ENCODE measurements at places on chromosomes 6 and 20.

DNA sequence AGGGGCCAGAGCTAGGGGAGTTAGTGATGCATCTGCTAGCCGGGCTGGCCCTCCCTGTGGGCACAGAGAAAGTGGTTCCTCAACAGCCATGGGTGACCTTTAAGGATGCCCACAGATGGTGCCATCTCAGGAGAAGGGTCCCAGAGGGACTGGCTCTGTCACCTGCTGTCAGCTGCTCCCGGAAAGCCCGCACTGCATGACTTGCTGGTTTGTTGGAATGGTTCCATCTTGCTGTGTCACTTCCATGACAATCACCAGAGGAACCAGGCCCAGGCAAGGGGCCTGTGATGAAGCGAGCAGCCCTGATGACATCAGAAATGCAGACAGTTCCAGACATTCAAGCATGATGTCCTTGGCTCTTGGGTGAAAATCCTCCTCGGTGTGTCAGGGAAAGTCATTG is 125.2 kb downstream of the PHACTR3 start:
- DNase-seq: no peak

DNA sequence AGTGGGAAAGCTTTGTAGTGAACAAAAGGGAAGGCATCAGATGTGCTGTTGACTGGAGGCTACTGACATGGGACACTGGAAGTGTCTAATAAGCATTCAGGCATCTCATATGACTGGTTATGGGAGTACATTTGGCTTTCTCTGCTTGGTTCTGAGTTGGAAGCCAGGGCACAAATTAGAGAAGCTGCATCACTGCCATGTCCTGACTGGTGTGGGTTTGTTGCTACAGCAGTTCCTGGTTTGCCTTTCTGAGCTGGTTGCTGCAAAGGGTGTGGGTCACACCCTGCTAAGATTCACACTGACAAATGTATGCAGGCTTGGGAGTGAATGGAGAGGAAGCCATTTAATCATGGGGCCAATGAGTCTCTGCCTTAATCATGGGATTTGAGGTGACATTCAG is 36.2 kb upstream of the NANP start:
- DNase-seq: no peak

- DNase-seq: no peak
Observed at GRCh38 chr6:139173172-139173571, 38.3 kb downstream of the HECA start.

DNA sequence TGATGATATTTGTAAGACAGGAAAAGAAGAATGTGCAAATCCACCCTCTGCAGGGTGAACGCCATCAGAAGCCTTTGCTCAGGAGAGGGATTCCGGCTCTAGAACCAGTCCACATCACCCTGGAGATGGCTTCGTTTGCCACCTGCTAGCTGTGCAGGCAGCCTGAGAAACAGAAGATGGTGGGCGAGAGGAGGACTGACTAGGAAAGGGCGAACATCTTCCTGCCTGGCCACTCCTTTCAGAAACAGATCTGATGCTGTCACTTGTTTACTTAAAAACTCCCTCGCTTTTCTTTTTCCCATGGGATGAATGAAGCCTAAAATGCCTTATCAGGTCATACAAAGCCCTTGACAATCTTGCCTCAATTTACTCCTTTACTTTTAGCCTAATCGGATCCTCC is 1.2 kb downstream of the PTPRA start:
- DNase-seq: no peak

GRCh38 chr20:30284281-30284905 is 973.1 kb upstream of the DEFB115 start:
- DNase-seq: no peak

- no peak for DNase-seq
Observed at GRCh38 chr6:152695372-152696045, 2.2 kb upstream of the MYCT1 start.

DNA sequence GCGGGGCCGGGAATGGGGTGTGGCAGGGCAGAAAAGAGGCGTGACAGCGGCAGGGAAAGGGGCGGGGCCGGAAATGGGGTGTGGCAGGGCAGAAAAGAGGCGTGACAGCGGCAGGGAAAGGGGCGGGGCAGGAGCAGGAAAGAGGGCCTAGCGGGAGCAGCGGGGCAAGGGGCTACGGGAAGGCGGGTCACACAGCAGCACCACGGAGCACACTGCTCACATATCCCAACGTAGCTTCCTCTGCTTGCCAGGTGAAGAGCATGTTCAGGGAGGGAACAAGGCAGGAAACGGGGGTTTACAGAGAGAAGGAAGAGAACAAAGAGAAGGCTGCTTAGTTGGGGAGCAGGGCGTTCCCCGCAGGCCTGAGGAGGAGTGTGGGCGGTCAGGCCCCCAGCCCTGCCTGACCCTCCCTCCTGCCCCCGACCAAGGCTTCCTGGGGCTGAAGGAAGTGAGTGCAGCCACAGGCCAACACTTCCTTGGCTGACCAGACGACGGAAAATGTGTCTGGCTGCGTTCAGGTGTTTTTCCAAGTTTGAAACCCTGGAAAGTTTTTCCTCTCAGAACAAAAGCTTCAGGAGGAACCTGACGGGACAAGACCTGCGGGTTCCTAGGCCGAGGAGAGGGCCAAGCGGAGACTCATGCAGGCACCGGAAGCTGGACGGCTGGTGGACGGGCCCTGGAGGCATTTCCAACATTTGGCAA is 13.8 kb downstream of the UCKL1 start:
- DNase-seq: no peak

GRCh38 chr20:61976263-61976643 is 89.4 kb downstream of the TAF4 start:
- DNase-seq: no peak

DNA sequence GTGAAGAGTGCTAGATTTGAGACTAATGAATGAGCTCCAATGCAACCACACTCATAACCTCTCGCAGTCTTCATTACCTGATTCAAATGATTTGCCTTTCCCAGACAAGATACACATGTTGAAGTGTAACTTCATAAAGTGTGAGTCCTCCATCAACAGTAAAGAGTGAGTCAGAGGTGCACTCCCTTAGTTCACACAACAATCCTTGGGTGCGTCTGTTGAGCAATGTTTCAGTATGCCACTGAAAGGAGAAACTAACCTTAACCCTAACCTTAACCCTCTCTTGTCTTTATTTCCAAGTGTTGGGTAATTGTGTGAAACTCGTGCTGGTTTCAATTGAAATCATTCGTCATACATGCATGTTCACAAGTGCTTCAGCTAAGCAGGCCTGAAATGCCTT is 21.0 kb upstream of the RIN2 start:
- DNase-seq: no peak

DNA sequence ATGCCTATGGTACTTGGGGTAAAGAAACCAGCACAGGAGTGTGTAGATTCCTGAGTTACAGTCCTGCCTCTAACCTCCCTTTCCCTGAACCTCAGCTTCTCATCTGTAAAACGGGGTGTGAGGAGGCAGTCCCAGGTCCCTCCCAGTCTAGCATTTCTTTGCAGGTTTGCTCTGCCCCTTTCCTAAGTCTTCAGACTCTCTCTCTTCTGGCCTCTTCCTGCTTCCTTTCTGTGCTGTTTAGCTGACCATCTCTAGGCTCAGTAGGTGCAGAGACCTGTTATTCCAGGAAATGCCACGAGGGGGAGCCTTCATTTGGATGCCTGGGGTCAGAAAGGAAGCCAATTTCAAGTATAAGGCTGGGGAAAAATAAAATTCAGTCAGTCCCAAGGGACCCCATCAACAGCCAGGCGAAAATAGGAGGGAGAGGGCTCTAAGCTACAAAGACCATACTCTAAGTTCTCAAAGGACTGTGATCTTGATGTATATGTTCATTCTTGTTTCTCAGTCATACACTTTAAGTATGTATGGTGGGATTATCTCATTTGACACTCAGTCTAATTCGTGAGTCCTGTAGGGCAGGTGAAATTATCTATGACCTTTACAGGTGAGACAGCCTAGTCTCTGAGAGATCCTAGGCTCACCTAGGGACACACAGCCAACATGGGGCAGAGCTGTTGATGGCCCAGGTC is 89.1 kb downstream of the NCR2 start:
- DNase-seq: peak; percentile 65

DNA sequence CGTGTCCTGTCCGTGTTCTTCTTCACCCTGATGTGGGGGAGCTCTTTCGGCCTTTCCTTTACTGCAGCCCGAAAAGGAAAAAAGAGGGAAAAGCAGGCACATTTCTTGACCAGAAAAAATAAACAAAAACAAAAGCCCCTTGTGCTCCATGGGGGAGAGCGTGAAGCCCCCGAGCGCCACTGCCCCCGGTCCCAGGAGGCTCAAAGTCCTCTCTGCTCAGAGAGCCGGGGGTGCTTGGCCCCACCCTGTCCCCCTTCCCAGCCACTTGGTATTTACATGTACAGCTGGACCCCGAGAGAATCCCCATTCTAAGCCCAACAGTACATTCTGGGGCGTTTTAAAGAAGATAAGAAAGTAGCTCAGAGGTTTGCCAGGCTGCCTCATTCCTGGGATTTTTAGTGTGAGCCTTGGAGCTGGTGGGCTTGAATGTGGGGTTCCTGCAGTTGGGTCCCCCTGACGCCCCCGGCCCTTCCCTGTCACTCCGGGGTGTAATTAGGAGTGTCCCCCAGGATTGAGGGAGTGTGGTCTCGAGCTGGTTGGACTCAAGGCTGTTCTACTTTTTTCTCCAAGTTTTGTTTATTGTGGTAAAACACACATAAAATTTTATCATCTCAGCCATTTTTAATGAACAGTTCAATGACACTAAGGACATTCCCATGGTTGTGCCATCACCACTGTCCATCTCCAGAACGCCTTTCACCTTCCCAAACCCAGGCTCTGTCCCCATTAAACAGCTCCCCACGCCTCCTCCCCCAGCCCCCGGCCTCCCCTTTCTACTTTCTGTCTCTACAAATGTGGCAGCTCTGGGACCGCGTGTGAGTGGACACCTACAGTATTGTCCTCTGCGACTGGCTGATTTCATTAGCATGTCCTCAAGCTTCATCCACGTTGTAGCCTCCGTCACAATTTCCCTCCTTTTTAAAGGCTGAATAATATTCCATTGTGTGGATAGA is 55.7 kb upstream of the BHLHE23 start:
- DNase-seq: no peak

DNA sequence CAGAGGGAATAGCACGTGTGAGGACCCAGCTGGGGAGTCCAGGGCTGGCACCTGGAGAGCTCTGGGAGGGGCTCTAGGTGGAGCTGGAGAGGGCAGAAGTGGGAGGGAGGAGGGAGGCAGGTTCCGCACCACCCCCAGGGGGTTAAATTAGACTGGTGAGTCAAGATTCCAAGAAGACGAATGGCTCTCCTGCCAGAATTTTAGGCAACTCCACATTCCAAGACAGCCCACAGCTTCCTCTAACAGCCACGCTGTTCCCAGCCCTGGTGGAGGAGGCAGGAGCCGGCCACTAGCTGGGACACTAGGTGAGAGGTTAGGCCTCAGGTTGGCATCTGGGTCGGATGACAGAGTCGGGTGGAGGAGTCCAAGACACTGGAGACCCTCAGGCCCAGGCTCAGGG is 60.2 kb downstream of the TFAP2C start:
- DNase-seq: no peak

DNA sequence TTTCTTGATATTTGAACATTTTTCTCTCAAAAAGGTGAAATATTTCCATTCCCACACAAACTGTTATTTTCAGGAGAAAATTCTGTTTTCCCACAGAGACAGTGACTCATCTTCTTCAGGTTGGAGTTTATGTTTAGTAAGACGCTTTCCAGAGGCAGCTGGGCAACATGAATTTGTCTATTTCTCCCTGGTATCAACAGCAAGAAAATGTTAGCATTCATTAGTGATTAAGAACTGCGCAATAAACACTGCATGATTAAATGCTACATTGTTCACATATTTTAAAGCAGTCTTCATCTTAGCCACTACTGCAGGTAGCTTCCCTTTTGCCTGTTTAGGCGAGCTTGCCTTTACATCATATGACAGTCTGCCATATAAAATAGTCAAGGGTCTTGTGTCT is 295.7 kb downstream of the C6orf118 start:
- DNase-seq: no peak

- no peak for DNase-seq
Observed at GRCh38 chr6:23340271-23340670, 770.9 kb downstream of the HDGFL1 start.

GRCh38 chr20:42484790-42485375 is 704.8 kb downstream of the PTPRT start:
- DNase-seq: no peak

- no peak for DNase-seq
Observed at GRCh38 chr6:2129182-2129621, 116.2 kb downstream of the GMDS start.

- DNase-seq: no peak
Observed at GRCh38 chr6:168937054-168937453, 316.6 kb downstream of the THBS2 start.

- no peak for DNase-seq
Observed at GRCh38 chr6:127199470-127199869, 67.2 kb upstream of the RNF146 start.

DNA sequence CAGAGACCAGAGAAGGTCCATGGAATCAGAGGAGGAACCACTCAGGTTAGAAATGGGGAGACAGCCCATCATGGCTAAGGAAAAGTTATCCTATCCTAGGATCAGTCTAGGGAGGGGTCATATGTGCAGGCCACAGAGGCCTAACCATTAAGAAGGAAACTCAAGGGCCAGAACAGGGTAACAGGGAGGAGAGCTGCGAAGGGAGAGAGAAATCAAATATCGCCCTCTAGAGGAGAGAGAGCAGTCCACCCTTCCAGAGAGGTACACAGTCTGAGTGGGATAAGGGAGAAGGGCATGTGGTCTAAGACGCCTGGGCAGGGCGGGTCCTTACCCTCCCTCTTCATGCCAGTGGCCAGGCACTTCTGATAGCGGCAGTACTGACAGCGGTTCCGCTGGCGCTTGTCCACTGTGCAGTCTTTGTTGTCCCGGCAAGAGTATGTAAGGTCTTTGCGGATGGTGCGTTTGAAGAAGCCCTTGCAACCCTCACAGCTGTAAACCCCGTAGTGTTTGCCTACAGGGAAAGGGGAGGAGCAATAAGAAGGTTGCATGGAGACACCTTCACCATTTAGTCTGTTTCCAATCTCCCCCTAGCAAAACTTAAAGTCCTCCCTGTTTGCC is 2.9 kb downstream of the RXRB start:
- DNase-seq: no peak

- DNase-seq: no peak
Observed at GRCh38 chr20:48921883-48922820, 641 bp downstream of the ARFGEF2 start.
